ENCODE measurements at places on chromosomes 4 and X.
A peak's percentile ranks its signal among the peaks of the same experiment; 100 is the strongest.

GRCh38 chrX:72062916-72063315 lies 68.8 kb downstream of the RTL5 start:
- DNase-seq = no peak

DNA sequence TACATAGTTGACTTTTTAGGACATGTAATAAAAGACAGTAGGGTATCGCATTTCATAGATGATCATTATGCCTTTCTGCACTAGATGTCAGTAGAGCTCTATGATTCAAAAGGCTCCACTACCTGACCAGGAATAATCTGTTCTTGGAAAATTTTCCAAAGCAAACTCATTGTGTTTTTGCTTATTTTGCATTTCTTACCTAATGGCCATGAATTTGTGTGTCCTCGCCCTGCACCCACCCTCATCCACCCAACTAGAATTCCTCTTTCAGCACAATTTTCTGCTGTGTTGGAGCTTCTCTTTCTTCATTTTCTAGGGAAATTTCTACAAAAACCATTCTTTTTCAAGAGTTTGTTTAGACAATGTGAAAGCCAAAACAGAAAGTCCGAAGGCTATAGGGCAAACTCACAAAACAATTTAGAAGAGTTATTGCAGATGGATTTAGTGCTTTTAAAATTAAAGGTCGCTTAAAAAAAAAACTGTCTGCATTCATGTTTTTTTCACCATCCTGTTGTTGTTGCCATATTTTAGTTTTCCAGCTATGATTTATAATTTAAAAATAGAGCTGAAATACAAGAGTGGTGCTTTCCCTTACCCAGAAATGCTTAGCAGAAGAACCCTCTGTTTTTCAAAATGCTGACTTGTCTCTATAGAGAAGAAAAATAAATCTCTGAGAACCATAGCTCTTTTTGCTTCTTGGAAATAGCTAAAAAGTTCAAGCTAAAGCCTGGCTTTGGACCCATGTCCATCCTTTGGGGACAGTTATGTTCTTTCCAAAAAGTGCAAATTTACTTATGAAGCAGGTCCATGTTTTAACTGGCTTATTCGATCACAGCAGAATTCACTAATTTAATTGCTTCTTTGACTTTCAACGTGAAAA lies 183.7 kb downstream of the SPATA18 start:
- no peak for DNase-seq

GRCh38 chrX:155235891-155236290 lies 19.6 kb downstream of the VBP1 start:
- DNase-seq = no peak

DNA sequence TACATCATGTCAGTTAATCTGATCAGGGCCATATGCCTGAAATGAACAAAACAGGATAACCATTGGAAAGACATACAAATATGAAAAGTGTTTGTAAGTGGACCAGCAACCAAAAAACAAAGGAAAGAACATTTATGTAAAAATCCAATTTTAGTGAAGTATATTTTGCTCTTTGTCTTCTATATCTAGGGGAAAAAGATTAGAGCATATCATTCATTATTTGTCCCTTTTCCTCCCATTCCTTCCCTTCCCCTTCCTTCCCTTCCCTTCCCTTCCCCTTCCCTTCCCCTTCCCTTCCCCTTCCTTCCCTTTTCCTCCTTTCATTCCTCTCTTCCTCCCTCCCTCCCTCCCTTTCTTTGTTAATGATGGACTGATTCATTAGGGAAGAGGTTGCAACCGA lies 1.8 kb upstream of the GNRHR start:
- no peak for DNase-seq

DNA sequence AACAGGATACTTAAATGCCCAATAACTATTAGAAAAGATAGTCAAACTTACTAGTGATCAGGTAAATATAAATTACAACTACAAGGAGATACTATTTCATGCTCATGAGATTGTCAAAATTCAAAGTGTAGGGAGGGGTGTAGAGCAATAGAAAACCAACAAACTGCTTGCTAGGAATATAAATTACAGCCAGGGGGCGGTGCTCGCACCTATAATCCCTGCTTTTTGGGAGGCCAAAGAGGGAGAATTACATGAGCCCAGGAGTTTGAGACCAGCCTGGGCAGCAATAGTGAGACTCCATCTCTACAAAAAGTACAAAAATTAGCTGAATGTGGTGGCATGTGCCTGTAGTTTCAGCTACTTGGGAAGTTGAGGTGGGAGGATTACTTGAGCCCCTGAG lies 556.5 kb upstream of the NR3C2 start:
- no peak for DNase-seq

DNA sequence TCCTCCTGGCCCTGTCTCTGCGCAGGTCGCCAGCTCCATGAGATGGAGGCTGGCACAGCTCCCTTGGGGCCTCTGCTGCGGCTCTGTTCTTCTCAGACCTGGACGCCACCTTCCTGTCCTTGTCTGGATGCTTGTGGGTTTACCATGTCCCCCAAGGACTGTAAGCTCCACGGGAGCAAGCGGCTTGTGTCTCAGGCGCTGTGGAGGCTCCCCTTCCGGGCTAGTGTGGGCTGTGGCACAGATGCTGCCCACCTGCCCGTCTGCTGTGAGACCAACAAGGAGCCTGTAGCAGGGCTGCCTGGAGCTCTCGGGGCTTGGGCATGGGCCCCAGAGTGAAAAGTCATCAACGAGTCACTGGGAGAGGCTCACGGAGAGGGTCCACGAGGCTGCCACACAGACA lies 25.2 kb downstream of the NAT8L start:
- no peak for DNase-seq

GRCh38 chr4:83080561-83080960 lies 34.0 kb downstream of the PLAC8 start:
- DNase-seq = no peak

DNA sequence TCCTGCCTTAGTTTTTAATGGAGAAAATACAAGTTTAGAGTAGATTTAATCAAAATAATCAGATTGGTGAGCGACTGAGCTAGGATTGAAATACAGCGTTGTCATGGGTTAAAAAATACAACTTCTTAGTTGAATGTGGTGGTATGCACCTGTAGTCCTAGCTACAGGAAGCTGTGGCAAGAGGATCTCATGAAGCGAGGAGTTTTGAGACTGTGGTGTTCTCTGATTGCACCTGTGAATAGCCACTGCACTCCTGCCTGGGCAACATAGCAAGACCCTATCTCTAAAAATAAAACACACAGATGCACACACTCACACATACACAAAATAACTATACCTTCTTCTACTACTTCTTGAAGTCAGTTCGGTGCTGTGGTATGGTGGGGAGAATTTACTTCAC lies 19.8 kb upstream of the GBA3 start:
- DNase-seq = no peak

DNA sequence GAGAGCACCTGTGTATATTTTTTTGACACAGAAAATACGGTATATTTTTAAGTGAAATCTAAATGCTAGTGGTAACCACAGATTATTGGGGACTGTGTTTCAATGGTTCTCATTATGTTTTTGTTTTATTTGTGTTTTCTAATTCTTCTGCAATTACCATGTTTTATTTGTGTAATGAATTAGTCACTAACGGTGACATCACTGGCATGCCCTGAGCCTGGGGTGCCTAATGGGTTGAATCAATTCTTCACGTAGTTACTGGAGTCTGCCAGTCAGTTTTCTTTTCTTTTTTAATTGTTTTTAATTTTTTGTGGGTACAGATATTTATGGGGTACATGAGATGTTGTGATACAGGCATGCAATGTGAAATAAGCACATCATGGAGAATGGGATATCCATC lies 168.8 kb downstream of the RELL1 start:
- no peak for DNase-seq

- DNase-seq = no peak
Measured at GRCh38 chr4:122483481-122483880, 27.0 kb upstream of the IL2 start.

GRCh38 chr4:158777423-158778155 lies 8.8 kb downstream of the FNIP2 start:
- DNase-seq = no peak

DNA sequence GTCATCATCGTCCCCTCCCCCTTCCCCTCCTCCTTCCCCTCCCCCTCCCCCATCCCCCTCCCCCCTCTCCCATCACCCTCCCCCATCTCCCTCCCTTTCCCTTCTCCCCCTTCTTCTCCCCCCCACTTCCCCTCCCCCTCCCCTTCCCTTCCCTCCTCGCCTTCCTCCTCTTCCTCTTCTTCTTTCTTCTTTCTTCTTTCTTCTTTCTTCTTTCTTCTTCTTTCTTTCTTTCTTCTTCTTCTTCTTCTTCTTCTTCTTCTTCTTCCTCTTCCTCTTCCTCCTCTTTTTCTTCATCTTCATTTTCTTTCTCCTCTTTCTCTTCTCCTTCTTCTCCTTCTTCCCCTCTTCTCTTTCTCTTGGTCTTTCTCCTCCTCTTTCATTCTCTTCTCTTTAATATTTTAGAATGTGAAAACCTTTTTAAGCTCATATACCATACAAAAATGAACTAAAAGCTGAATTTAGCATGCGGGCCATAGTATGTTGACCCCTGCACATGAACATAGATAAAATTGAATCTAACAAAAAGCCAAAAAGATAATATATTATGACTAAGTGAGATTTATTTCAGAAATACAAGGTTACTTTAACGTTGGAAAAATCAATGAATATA lies 20.5 kb upstream of the AFM start:
- DNase-seq = no peak

- no peak for DNase-seq
Measured at GRCh38 chrX:103503853-103504207, 15.5 kb downstream of the RAB40A start.

DNA sequence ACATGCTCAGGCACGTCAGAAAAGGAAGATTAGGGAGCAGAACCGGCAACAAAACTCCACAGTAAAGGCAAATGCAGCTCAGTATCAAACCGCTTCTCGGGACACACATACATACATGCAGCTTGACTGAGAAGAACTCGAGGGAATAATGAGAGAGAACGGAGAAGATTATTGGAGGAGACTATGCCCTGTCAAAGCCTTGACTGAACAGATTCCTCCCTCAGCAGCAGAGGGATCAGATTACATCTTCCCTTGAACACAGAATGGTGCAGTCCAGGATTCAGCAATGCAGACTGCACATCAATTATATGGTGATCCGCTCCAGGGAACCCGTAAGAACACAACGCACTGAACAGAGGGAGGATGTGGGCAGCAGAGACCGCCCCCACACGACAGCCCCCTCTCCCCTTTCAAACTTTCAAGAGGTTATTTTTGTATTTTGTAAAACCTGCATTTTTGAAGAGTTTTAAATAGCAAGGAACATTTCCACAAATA lies 183.2 kb downstream of the FBXW7 start:
- peak; percentile 97 for DNase-seq

DNA sequence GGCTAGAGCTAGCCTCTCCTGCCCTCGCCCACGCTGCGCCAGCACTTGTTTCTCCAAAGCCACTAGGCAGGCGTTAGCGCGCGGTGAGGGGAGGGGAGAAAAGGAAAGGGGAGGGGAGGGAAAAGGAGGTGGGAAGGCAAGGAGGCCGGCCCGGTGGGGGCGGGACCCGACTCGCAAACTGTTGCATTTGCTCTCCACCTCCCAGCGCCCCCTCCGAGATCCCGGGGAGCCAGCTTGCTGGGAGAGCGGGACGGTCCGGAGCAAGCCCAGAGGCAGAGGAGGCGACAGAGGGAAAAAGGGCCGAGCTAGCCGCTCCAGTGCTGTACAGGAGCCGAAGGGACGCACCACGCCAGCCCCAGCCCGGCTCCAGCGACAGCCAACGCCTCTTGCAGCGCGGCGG lies at the start of gene AR:
Gene AR (plus strand): TSS at position 204 of the 400 bp plus-strand sequence. CDS start 1,126 bp downstream, outside the sequence.
- peak; percentile 21 for DNase-seq

DNA sequence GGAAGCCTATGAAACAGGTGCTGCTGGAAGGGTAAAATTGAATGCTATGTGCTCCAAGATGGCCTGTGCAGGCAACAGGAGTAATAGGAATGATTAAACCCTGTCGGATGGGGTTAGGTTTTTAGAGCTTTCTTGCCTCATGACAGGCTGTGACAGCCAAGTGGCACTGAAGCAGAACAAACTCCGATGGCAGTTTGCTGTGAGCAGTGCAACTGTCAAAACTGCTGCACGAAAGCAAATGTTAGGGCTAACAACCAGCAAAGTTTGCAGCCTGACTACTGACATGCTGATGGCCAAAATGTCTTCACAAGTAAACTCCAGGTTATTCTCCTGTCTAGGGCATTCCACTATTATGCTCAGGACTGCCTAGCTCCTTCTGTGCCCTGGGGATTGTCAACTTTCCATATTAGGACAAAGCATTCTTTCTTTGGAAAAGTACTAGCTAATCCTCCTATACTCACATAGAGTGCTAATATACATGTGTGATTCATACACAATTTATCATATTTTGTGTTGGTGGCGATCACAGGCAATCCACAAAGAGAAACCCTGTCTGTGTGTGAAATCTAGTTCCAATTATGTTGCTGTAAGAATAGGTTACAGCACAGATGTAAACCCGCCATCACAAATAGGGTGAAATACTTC lies 486.6 kb upstream of the TENM3 start:
- DNase-seq = peak; percentile 12

GRCh38 chr4:121256887-121257466 lies 92.9 kb upstream of the TNIP3 start:
- no peak for DNase-seq

DNA sequence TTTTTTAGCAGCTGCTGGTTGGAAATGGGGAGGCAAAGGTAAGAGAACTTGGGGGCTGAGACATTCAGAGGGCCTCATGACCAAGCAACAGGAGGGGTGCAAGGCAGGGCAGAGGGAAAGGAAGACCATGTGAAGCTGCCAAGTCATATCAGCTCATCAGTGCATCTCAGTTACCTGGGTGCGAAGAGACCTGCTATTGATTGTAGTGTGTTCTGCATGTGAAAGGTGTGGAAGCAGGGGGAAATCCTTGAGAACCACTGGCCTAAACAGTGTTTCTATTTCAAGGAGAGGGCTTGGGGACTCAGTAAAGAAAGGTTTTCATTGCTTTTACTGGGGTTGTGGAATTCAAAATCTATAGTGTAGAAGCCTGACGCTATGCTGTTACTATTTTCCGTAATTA lies 47.1 kb upstream of the EDA start:
- DNase-seq = no peak

DNA sequence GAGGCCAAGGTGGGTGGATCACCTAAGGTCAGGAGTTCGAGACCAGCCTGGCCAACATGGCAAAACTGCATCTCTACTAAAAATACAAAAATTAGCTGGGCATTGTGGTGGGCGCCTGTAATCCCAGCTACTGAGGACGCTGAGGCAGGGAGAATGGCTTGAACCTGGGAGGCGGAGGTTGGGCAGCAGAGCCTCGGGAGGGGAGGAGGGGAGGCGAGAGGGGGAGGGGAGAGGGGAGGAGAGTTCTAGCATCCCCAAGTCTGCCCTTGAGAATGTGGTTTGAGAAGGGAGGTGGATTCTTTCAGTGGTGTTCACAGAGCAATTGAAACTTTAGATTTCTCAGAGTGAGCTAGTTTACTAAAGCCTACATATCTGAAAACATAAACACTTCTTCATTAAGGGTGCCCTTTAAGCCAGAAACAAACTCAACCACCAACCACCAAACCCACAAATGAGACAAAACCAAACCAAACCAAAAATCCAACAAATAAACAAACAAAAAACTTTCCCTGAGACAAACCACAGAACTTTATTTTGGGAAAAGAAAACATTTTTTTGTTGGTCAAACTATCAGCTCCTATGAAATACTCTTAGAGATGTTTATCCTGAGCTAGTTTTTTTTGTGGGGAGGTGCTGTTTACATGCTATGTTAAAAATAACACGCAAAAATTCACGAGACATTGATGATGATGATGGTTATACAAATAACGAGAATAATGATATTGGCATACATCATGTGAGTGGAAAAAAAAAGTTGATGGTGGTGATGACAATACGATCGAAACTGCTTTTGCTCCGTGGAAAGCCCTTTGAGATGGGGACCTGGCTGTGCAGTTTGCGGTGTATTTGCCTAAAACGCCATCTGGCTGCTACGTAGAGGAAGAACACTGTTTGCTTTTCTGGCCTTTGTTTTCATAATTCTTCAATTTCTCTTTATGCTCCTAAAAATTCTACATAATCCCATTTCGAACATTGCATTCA lies 98.2 kb upstream of the PRKX start:
- DNase-seq = no peak
